RCC 7860 (cell line): ENCODE measurements at places on chromosomes 2 and 18.
A peak's percentile ranks its signal among the peaks of the same experiment; 100 is the strongest.

- DNase-seq = no peak
These were observed 34.3 kb upstream of the LGALSL start for GRCh38 chr2:64419596-64420165.

GRCh38 chr2:73969356-73969755 is 15.4 kb upstream of the TET3 start:
- DNase-seq = no peak

- no peak for DNase-seq
These were observed 1050.7 kb upstream of the NRXN1 start for GRCh38 chr2:52082646-52083045.

- DNase-seq = no peak
These were observed 56.8 kb downstream of the SMAD2 start for GRCh38 chr18:47873625-47874024.

GRCh38 chr2:47063538-47063930 is 91.6 kb downstream of the STPG4 start:
- DNase-seq = no peak

DNA sequence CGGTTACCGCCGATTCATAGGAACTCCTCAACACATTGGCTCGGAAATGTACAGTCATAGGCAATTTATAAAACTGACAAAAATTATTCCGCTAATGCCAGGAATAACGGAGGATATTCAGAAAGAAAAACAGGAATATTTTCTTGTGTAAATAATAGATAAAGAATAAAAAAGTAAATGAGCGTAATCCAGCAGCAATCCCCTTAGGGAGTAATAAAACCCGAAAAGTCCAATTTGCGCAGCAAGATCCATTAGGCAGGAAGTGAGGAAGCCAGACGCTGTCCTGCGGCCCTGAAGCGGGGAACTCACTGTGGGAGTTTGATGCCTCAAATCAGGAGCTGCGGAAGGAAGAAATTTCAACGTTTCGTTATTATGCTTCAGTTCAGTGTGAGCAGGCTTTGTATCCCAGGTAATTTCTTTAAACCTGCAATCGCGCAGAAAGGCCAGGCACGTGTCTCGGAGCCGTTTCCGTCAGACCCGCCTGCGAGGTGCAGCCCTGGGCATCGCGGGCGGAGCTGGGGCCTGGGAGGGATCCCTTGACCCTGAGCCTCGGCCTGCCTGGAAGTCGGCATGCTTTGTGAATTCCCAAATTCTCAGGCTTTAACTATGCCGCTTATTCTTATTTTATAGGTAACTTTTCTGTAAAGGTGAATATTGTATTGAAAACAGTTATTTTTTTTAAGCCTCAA is 180.9 kb upstream of the ALKAL2 start:
- no peak for DNase-seq

DNA sequence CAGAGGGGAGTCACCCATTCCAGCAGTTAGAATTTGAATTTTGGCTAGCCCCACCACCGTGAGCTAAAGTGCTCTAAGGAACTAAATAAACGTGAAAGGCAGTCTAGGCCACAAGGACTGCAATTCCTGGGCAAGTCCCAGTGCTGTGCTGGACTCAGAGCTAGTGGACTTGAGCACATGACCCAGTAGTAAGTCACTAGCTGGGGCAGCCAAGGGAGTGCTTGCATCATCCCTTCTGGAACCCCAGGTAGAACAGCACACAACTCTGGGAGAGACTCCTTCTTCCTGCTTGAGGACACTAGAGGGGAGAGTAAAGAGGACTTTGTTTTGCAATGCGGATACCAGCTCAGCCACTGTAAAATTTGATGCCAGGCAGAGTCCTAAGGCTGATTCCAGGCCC is 672.2 kb downstream of the CPS1 start:
- DNase-seq = no peak

- DNase-seq = no peak
These were observed 52.7 kb downstream of the DTNB start for GRCh38 chr2:25620711-25621110.

- peak; percentile 17 for DNase-seq
These were observed 223.4 kb upstream of the SMAD2 start for GRCh38 chr18:48153613-48154481.

- DNase-seq = peak; percentile 22
These were observed 5.9 kb upstream of the ATP5MC3 start for GRCh38 chr2:175187378-175187777.

DNA sequence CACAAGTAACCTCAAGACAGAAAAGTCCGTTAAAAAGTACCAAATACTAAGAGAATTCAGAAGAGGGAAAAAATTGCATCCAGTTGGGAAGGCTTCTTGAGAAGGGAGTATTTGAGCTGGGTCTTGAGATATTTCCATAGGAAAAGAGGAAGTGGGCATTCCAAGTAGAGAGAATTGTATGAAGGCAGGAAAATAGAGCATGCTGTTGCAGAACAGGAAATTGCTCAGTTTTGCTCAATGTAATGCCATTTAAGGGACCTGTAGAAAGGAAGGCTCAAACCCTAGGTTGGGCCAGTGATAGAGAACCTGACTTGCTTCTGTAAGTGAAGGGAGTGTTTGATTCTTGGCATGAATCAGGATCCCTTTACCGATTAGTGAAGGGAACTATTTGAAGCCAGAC is 1.0 kb upstream of the ZC3H8 start:
- DNase-seq = no peak

- no peak for DNase-seq
These were observed 25.4 kb downstream of the CYBRD1 start for GRCh38 chr2:171547720-171548119.

GRCh38 chr18:46502444-46502843 is 154.6 kb downstream of the LOXHD1 start:
- no peak for DNase-seq

GRCh38 chr2:241744028-241744754 is 9.8 kb downstream of the D2HGDH start:
- no peak for DNase-seq

GRCh38 chr2:119352357-119352756 is 14.3 kb downstream of the C2orf76 start:
- no peak for DNase-seq

GRCh38 chr2:180334514-180334913 is 327.4 kb upstream of the CWC22 start:
- no peak for DNase-seq

- no peak for DNase-seq
These were observed 4.9 kb upstream of the MAT2A start for GRCh38 chr2:85534099-85534498.

GRCh38 chr2:51027442-51027841 is 4.5 kb downstream of the NRXN1 start:
- DNase-seq = no peak

DNA sequence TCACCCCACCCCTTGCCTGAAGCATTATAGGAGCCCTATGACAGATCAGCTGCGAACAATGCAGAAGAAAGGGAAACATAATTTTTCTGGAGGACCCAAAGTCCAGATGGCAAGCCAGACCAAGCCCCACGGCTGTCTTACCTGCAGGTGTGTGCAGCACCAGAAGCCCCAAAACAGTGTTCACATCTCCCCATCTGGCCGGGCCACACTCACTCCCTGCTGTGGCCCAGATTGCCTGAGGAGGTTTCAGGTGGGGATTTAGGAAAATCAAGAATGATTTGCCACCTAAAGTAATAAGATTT is 11.7 kb upstream of the STK17B start:
- no peak for DNase-seq

GRCh38 chr2:118246726-118247125 is 158.5 kb downstream of the INSIG2 start:
- DNase-seq = peak; percentile 18

DNA sequence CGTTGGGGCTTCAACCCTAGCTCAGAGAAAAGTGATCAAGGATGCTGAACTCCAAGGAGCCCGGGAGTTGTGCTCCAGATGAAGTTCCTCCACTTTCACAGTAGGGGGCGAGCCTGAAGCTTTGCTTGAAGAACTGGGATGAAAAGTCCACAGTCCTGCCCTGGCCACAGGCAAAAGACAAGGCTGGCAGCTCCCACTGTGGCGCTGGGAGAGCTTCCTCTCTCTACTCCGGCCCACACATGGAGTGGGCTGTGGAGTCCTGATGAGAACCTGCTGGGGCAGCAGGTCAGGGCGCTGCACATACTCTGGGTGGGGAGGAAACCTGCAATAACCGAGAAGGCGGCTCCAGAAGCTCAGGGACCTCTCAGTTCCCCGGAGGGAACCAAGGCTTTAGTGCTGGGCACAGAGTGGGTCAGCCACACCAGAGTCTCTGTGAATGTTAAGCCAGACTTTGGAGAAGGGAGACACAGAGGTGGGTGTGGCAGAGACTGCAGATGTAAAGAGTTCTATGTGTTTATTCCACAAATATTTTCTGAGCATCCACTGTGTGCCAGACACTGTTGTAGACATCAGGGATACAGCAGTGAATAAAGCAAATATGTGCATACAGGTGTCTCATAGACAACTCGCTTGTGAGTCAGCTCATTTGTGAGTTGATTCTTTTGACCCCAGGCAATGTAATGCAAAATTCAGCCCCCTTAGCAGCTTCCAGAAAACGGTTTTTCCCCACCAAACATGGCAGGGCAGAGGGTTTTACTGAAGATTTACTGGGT is 48.0 kb upstream of the MRPL33 start:
- peak; percentile 61 for DNase-seq

GRCh38 chr2:207037896-207038295 is 98.6 kb downstream of the CPO start:
- no peak for DNase-seq

GRCh38 chr2:37344453-37345361 is at the start of gene QPCT:
TSS of gene QPCT (plus strand) at chr2:37344630. CDS start at chr2:37344732, 102 bp downstream.
- peak; percentile 23 for DNase-seq

DNA sequence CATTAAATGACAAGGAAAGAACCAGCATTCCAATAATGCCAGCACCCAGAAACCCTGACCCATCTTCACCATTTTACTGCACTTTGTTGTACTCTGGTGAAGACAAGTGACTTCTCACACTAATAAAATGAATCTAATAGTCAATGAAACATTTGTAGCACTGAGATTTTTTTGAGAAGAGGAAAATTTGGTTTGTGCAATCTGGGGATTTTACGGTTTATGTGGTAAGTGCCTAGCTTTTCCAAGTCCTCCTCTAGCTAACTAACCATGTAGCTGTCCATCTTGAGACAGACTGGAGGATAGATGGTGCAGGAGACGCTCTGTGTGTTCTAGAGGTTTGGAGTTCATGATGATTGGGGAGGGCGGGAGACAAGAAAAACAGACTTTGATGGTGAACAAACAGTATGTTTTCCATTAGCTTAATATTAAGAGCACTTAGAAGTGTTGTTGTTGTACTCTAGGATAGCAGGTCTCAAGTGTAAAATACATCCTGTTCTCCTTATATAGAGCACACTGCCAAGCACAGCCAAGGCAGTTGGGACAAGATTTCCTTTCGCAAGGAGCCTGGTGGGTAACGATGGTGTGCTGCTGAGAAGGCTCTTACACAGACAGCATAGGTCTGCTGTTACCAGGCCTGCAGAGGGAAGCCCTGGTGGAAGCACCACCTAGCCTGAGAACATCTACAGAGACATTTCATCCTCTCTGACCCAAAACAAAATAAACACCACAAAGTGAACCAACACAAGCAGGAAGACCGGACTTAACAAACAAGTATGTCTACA is 83.7 kb downstream of the BCL11A start:
- DNase-seq = no peak

DNA sequence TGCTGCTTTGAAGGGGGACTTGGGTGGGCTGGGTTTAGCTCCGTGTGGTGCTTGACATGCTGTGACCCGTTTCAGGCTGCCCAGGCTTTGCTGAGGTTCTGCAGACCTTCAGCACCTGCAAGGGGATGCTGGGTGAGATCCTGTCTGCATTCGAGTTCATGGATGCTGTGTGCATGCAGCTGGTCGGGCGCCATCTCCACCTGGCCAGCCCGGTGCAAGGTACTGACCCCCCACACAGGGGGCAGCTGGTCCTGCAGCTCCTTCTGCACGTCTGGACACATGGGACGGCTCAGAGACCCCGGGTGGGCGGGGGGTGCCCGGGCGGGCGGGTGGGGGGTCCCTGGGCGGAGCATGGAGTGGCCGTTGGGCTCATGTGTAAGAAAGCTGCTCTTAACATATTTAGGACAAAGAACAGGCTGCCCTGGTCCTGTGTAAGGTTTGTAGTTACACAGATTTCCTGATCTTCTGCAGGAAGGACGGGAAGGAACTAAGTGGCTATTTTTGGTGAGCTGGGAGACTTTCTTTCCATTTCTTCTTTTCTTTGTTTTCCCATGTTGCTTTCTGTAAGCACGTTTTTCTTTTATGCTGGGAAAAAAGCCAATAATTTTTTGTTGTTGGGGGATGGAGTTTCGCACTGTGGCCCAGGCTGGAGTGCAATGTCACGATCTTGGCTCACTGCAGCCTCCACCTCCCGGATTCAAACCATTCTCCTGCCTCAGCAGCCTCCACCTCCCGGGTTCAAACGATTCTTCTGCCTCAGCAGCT is 15.8 kb downstream of the D2HGDH start:
- DNase-seq = no peak

- no peak for DNase-seq
These were observed 155.0 kb downstream of the CERS6 start for GRCh38 chr2:168611091-168611490.

DNA sequence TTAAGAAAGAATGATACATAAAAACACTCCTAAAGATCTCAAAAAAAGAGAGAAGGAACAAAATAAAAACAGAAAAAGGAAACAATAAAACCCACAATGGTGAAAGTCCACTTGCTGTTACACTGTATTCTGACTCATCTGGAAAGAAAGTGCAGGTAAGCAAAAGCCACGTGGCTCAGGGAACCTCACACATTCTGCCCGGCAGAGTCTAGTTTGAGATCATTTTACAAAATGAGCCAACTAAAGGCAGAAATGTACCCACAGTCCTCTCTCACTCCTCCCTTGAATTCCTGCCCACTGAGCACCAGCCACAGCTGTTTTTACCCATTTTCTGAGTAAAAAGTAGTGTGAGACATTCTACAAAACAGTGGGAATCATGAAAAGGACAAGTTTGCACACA is 10.0 kb downstream of the KCNH7 start:
- DNase-seq = no peak

DNA sequence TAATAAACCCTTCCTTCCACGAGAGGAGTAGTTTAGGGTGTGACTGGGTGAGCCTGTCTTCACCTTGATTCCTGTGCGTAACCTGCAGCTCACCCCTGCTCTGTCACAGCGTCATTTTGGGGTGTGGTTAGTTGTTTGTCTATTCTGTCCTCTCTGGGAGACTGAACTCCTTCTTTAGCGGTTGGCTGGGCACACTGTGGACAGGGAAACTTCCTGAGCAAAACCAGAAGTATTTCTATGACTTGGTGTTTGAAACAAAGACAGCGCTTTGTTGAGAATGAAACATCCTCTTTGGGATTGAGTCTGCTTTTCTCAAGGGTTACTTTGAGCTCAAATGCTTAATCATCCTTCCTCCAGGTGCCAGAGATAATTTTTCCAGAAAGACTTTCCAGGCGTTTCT is 270.7 kb downstream of the HRH4 start:
- no peak for DNase-seq

- no peak for DNase-seq
These were observed 629.3 kb downstream of the NRXN1 start for GRCh38 chr2:50402654-50402960.

GRCh38 chr2:3642521-3643215 is 15.3 kb upstream of the ALLC start:
- no peak for DNase-seq

- no peak for DNase-seq
These were observed 968.0 kb upstream of the FAM98A start for GRCh38 chr2:34567128-34567527.

GRCh38 chr2:8984855-8985254 is 18.6 kb downstream of the MBOAT2 start:
- no peak for DNase-seq

GRCh38 chr2:238724728-238725127 is 123.2 kb upstream of the TWIST2 start:
- DNase-seq = no peak
